ENCODE measurements at places on chromosomes 7 and 10.

GRCh38 chr7:50588937-50589336, 23.7 kb upstream of the DDC start:
- no peak for DNase-seq

- no peak for DNase-seq
Observed at GRCh38 chr10:102674566-102674965, 30.3 kb downstream of the TRIM8 start.

DNA sequence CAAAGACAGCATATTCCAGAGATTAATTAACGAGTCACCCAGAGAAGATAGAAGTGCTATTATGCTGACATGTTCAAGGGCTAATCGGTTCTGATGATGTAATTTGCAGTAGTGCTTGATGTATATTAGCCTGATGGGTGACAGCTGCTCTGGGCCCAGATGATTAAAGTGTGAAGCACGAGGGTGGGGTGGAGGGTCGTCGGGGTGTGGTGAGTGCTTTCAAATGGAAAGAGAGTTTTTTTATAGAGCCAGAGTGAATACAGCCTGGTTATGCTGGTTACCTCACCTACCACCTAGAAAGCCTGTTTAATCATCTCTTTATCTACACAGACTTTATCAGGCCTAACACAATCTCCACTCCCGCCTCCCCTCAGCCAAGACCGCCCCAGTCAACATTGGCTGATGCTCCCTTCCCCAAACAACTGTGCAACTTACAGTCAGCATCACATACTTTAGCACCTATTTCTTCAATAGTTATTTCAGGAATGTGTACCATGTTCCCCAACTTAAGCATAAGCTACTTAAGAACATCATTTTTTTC, 11.5 kb upstream of the STN1 start:
- no peak for DNase-seq

GRCh38 chr7:130387628-130388403, 7.5 kb downstream of the CPA1 start:
- DNase-seq: no peak

DNA sequence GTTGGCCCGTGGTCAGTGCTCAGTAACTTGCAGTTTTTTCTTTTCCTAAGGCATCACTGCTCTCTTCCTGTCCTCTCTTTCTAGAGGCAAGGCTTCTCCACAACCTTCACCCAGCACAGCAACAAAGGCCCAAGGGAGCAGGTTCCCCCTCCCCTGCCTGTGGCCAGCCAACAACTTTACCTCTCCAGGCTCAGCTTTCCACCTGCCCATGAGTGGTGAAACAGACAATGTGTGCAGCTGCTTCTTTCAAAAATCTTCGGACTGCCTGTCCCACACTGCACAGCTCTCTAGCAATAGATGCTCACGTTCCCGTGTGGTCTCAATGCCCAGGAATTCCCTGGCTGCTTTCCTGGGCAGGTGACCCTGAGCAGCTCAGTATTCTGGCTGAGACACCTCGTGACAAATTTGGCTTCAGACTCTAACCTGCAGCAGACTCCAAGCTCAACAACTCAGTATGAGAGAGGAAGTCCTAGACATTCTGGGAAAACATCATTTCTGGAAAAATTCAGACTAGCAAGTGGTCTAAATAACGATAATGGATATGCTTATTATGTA, 28.9 kb upstream of the TMEM72 start:
- no peak for DNase-seq

DNA sequence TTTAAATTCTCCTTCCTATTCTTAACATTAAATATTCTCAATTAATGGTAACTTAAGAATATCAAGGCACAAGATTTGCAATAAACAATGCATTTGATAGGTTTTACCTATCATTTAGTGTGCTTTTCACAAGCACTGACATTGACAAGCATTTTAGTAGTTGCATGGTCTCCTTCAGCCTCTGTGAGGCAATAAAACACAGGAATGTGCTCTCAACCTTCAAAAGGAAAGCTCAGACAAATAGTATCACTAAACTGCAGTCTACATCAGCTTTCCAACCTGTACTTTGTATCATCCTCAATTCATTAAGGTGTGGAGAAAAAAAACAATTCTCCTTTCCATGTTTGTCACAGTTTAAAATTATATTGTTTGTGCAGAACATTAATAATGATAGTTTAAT, 51.1 kb upstream of the TSPAN13 start:
- DNase-seq: no peak

- no peak for DNase-seq
Observed at GRCh38 chr10:94093286-94093905, 99.7 kb downstream of the PLCE1 start.

DNA sequence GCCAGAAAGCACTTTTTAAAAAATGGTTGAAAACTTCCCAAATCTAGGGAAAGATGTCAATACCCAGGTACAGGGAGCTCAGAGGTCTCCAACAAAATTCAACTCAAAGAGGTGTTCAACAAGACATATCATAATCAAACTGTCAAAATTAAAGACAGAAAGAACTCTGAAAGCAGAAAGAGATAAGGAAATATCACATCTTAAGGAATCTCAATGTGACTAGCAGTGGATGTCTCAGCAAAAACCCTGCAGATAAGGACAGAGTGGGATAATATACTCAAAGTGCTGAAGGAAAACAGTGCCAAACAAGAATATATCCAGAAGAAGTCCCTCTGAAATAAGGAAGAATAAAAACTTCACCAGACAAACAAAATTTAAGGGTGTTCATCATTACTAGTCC, 13.0 kb upstream of the GSTK1 start:
- no peak for DNase-seq

DNA sequence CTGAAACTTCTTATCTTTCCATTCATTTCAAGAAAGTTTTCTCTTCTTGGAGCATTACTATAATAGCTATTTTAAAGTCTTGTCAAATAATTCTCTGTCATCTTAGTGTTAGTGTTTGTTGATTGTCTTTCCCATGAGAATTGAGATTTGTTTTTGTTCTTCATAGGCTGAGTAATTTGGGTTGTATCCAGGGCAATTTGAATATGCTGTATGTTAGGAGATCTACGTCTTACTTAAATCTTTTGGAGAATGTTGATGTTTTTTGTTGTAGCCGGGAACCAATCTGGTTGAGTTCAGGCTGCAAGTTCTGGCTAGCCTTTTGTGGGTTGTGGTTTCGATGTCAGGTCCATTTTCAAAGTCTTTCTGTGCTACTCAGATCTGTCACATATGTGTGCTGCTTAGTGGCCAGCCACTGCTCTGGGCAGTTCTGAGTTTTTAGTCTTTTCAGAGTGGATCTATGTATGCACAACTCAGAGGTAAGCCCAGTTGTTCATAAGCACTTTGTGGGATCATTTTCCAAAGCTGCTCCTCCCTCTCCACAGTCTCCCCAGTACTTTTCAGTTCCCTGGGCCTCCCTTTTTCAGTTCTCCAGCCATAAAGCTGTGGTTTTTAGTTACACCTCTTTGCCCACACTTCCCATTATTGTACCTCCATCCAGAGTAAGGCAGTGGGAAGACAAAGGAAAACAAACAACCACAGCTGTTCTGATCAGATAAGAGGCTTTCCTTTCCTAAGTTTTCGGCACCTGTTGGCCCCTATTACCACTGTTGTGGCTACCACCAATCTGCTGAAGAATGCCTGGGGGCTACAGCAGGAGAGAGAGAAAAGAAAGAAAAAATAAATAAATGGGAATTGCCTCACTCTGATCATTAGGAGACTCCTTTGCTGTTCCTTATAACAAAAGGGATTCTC, 4.7 kb upstream of the CCNJ start:
- DNase-seq: no peak

GRCh38 chr7:82521906-82522445, 78.4 kb upstream of the CACNA2D1 start:
- DNase-seq: no peak

GRCh38 chr10:132383751-132384196, 13.2 kb upstream of the PWWP2B start:
- DNase-seq: no peak

- DNase-seq: no peak
Observed at GRCh38 chr7:104603957-104604356, 275.6 kb downstream of the LHFPL3 start.

DNA sequence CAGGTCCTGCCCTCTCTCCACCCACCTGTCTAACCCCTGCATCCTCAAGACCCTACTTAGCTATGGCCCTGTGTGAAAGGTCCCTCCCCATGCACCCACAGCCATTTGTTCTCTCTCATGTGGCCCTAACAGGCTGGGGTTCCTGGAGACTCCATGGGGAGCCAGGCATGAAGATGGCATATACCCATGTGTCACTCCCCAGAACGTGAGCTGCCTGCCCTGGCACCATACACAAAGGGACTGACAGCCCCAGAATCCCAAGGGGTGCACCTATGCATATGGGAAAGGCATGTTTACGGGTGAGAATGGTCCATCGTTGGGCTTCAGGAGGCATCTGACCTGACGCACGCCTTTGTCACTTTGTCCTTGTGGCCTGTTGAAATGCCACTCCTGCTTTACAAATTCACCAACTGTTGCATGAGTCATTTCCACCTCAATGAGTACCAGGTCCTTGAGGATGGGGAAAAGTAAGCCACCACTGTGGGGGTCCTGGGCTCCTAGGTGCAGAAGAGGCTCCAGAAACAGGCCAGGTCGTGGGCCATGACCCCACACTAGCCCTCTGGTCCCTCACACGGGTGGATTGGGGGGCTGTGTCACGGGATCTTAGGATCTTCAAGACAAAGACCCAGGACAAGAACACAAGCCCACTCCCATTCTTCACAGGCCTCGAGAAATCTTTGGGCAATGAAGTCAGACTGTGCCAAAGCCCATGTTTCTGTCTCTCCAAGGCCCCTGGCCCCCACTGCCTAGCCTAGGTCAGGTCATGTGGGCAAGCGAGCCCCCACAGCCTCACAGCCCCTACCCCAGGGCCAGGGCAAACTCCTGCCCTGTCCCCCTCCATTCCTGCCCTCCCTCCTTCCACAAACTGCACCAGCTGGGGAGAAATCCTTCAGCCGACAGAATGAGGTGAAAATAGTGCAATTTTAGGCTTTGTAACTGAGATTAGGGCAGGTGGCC, 8.6 kb downstream of the GPRIN2 start:
- no peak for DNase-seq

GRCh38 chr10:84059526-84059925, 79.8 kb upstream of the GHITM start:
- DNase-seq: no peak

DNA sequence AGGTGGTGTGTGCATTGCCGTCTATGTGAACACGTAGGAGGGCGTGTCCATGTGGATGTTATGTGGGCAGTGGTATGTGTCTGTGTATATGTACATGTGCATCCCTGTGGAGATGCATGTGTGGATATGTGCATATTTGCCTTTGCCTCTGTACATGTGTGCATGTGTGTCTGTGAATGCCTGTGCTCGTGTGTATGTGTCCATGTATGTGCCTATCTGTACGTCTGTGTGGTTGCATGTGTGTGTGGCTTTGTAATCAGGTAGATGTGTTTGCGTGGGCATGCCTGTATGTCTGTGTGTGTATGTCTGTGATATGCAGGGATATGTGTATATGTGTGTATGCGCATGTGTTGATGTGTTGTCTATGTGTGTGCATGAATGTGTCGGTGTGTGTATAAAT, 19.7 kb downstream of the ADCY1 start:
- DNase-seq: no peak

DNA sequence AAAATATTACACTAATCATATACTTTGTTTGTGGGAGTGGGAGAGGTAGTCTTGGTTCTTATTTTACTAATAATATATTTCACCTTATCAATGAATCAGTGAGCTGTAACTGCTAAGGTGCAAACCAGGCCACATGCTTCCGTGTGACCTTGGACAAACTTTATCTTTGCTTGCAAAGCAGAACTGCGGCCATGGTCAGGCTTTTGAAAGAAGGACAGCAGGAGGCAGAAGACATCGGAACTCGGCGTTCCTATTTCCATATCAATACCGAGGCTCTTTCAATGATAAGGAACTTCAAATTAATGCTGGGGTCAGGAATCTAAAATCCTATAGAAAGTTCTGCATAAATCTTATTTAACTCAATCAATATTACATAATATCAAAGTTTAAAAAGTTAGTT, 491.9 kb upstream of the PFKP start:
- no peak for DNase-seq

- DNase-seq: no peak
Observed at GRCh38 chr7:41679566-41679965, 23.3 kb downstream of the INHBA start.

- DNase-seq: no peak
Observed at GRCh38 chr7:26792006-26792405, 72.4 kb downstream of the SKAP2 start.

- no peak for DNase-seq
Observed at GRCh38 chr7:49127359-49127913, 203.1 kb downstream of the CDC14C start.

GRCh38 chr7:12328888-12329770, 74.5 kb downstream of the VWDE start:
- DNase-seq: no peak

GRCh38 chr7:44373418-44373740, 48.0 kb upstream of the CAMK2B start:
- DNase-seq: no peak

DNA sequence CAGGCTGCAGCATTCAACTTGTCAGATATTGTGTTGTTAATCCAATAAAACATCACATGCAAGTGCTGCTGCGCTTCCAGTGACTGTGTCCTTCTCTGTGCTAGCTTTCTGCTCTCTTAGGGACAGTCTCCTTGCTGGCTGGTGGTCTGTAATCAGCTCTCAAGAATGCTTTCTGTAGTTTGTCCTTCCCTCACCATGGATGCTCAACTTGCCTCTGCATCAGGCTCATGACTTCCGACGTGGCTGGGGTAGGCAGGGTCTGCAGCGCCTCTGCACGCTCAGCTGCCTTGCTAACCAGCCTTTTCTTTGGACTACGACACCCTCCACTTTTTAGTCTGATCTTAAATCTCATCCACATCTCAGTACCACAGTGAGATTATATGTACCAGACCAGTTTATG, 58.3 kb downstream of the MMRN2 start:
- no peak for DNase-seq

DNA sequence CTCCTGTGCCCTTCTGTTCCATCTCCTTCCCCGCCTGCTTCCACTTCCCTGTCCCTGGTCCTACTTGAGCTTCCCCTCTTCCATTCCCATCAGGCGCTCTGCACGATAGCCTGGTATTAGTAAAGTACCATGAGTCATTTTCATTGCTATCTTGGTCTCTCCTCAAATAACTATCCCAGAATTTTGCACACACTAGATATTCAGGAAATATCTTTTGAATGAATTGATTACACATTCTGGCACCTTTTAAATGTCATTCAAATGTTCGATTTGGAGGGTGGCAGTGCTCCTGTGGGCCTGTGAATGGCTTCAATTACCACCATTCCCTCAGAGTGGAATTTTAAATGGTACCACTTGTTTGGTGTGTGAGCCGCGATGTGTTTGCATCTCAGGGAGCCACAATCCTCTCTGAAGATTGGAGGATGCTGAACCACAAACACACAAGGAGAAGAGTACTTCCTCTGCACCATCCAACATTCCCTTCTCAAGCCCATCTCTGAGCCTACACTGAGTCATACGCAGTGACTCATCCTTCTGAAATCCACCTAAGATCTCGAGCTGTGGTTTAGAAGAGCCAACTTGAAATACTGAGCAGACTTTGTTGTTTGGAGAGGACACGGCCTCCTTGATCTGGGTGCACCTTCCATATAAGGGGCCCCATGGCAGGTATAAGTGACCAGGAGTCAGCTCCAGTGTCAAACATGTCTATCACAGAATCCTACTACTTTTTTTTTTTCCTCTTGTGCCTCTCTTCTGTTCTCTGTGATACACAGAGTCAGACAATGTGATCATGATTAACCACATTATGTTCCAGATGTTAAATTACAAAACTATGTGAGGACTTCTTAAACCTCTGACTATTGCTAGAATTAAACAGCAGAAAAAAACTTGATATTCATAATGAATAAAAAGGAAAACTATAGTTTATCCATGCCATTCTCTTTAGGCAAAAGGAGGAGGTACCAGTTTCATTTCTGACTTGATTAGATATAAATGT, 81.9 kb downstream of the BMPER start:
- peak; percentile 95 for DNase-seq

GRCh38 chr7:123757095-123757494, 8.3 kb upstream of the WASL start:
- DNase-seq: no peak
